ENCODE measurements at places on chromosomes 5 and 9. TPM values are rescaled to one million over a fixed set of nuclear protein-coding genes. Genes with fewer than 3 reads are reported as not detected.

CDC37L1 gene
- 11.0 TPM for total RNA-seq

- DNase-seq: no peak
These were observed 25.9 kb downstream of the CD14 start for GRCh38 chr5:140607031-140607430.

DNA sequence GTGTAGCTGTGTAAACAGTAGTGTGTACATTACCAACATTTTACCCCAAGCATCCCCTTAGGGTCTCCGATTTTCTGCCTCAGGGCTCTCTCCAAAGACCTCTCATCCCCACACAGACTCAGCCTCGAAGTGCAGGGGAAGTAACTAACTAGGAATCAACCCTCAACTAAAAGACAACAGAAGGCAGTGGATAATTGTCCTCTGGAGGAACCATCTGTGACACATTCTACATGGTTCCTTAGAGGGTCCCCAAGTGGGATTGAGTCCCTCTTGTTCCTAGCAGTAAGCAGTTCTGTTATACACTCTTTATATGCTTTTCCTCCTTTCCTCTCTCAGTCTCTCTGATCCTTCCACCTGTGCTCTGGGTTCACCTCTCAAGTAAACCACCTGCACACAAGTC is 157.2 kb downstream of the SV2C start:
- DNase-seq: no peak

LECT2 gene
- total RNA-seq: not detected

DNA sequence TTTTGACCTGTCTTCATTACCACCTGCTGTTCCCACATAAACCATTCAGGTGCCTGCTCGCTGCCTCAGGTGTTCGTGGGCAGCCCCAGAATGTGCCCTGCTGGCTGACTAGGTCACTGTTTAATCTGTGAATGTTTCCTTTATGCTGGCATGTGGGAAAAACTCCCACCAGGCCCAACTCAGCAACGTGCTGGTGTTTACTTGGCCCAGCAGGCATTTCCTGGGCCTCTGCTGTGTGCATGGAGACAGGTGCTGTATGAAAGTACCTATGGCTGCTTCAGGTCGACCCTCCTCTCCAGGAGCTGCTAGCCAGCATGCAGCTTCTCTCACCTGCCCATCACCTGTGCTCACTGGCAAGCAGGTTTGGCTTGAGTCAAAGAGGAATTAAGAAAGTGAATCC is 65.8 kb downstream of the RAD23B start:
- no peak for DNase-seq

GRCh38 chr9:98381311-98382103 is 126.1 kb upstream of the TBC1D2 start:
- no peak for DNase-seq

CARTPT gene
- total RNA-seq: not detected

DNA sequence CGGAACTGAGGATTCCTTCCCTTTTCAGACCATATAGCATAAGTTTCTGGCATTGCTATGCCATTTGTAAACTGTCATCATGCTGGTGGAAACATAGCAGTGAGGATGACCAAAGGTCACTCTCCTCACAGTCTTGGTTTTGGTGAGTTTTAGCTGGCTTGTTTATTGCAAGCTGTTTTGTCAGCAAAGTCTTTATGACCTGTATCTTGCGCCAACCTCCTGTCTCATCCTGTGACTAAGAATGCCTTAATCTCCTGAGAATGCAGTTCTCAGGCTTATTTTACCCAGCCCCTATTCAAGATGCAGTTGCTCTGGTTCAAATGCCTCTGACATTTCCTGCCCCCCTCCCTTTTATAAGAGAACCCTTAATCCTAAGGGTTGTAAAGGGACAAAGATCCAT is 26.7 kb upstream of the GRIA1 start:
- DNase-seq: no peak

- DNase-seq: peak; percentile 41
These were observed 1.0 kb downstream of the KLF4 start for GRCh38 chr9:107488375-107489143.

GRCh38 chr5:113373426-113373825 is 61.4 kb downstream of the TSSK1B start:
- DNase-seq: no peak

GRCh38 chr9:68560071-68560844 is 19.6 kb upstream of the TMEM252 start:
- peak; percentile 70 for DNase-seq

- no peak for DNase-seq
These were observed 1.2 kb upstream of the TAL2 start for GRCh38 chr9:105661011-105661410.

- no peak for DNase-seq
These were observed 125.9 kb downstream of the APBA1 start for GRCh38 chr9:69546265-69546664.

SLC4A9 gene
- total RNA-seq: 0.56 TPM

DNA sequence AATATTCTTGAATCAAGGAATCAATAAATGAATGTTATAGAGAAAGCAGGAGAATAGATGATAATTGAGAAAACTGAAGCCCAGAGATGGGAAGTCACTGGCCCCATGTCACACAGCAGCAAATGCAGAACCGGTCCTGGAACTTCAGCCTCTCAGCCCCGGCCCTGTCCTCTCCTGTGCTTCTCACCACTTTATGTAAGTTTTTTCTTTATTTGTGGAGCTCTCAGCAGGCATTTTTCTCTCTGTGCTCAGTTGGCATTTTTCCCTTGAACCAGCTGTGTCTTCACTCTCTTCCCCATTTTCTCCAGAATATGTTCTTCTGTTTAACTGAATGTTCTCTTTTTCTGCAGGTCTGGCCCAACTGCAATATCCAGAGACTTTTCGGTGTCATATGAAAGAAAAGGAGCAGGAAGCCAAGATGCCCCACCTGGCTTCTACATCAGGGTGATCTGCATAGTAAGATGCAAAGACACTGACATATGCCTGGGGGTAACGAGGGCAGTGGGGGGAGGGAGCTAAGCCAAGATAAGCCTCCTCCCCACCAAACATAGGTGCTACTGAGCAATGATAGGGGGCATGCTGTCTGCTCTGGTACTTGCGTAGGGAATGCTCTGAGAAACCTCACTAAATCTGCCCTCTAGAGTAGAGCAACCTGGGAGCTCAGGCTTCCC is 12.8 kb upstream of the LCP2 start:
- DNase-seq: no peak

DNA sequence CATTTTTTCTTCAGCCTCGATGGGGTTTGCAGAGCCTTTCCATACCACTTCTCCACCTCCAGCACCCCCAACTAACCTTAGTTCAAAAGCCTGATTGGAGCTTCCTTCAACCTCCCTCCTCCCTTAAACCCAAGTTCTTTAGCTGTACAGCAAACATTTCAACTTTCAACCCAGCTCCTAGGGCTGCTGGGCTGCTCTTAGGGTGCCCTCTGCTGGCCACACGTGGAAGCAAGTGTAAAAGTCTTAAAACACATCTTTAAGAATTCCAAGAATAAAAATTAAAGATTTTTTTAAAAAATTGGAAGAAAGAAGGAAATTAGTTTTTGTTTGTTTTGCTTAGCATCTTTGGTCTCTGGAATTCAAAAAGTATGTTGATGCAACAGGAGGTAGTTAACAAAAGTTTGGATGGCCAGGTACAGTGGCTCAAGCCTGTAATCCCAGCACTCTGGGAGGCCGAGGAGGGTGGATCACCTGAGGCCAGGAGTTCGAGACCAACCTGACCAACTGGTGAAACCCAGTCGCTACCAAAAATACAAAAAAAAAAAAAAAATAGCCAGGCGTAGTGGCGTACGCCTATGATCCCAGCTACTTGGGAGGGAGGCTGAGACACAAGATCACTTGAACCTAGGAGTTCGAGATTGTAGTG is 15.5 kb upstream of the HSD17B3 start:
- DNase-seq: peak; percentile 59

GRCh38 chr9:28518439-28518838 is 945.2 kb upstream of the C9orf72 start:
- no peak for DNase-seq

GRCh38 chr9:95822583-95823431 is 52.7 kb upstream of the ERCC6L2 start:
- DNase-seq: peak; percentile 58

GRCh38 chr9:112149211-112149610 is 25.9 kb downstream of the SUSD1 start:
- DNase-seq: no peak

- DNase-seq: no peak
These were observed 77.3 kb downstream of the PAM start for GRCh38 chr5:102832445-102832844.

GRCh38 chr5:28517691-28518090 is 1479.3 kb upstream of the CDH9 start:
- no peak for DNase-seq

GRCh38 chr5:91103353-91104061 is 279.6 kb downstream of the ARRDC3 start:
- no peak for DNase-seq

- no peak for DNase-seq
These were observed 5.5 kb downstream of the MRNIP start for GRCh38 chr5:179852993-179853547.

DNA sequence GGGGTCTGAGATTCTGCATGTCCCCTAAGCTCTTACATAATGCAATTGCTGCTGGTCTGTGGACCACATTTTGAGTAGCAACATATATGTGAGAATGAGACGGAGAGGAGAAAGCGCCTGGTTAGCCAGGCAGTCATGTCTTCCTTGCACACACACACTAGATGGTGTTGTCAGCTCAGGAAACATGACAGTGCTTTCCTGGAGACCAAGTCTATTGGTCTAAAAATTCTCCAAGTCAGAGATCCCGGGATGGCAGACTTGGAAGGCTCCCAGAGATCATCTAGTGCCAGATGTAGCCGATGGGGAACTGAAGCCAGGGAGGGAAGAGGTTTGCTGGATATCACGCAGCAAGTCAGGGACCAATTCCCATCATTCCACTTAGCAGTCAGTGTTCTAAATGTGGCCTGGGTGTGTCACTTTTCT is 53.4 kb downstream of the GALNT12 start:
- no peak for DNase-seq

DNA sequence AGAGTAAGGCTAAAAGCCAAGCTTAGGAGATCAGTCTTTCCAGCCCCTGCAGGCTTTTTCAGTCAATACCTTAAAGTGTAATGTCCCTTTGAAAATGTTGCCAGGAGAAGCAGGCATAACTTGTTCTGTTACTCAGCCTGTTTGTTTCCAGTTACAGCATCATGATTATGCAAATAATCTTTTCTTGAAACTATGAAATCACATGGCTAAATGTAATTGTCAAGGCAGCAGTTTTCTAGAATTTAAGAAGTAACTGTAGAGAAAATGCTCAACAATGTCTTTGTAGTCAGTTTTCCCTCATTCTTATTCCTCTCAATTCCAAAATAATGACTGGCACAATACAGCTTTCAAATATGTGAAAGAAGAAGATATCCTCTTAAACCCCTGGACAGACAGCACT is 1.9 kb upstream of the GPR107 start:
- no peak for DNase-seq

DNA sequence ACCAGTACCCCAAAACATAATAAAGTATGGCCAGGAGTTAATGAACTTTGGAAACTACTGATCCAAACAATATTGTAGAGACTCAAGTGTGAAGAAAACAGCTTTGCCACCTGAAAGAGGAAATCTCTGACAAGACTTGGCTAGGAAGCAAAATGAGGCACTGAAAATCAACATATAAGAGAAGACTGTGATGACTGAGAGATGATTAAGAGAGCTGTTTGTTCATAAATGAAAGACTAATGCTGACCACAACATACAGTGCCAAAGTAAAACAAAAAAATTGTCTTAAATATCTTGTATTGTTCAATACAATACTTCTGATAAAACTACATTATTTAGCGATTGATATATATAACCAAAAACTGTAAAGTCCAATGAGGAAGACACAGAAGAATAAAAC is 7.2 kb downstream of the RC3H2 start:
- no peak for DNase-seq

GRCh38 chr9:69326261-69326660 is 1.2 kb downstream of the ENTREP1 start:
- no peak for DNase-seq

- DNase-seq: no peak
These were observed 788.9 kb upstream of the GRAMD2B start for GRCh38 chr5:125634216-125634835.

DNA sequence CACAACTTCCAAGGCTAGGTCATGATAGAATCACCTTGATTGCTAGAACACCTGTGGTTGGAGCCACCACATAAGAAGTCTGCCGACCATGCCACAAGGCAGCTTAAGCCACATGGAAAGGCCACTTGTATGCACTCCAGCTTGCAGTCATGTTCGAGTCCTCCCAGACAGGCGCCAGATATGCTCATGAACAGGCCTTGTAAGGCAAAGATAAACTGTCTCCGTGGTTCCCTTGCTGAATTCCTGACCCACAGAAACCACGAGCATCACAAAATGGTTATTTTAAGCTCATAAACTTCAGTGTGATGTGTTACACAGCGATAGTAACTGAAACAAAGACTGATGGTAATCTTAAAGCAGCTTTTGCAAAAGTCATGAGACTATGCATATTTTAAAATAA is 188.4 kb upstream of the DAPK1 start:
- no peak for DNase-seq

GRCh38 chr9:109013679-109014607 is 644 bp upstream of the CTNNAL1 start:
- peak; percentile 3 for DNase-seq

DNA sequence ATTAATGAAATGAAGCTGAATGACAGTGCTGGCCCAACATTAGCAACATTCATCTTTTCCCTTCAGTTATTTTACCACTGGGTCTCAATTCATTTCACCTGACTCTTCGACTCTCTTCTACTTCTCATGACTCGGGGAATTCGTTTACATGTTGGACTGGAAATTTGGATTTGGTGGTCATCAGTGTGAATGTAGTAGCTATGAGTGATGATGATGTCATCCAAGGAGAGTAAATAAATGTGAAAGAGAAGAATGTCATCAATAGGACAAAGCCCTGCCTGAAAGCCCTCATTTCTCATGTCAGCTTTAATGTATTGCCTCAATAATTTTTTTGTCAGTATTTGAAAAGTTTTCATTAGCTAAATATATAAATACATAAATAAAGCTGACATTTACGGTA is 21.9 kb upstream of the CFAP95 start:
- no peak for DNase-seq

GRCh38 chr9:112285056-112285455 is 48.4 kb downstream of the PTBP3 start:
- no peak for DNase-seq

FAM78A gene
- 38.0 TPM for total RNA-seq

NTNG2 gene
- 5.4 TPM for total RNA-seq

GRCh38 chr5:29079771-29080170 is 2041.4 kb upstream of the CDH9 start:
- no peak for DNase-seq

ATP10B gene
- not detected for total RNA-seq

DNA sequence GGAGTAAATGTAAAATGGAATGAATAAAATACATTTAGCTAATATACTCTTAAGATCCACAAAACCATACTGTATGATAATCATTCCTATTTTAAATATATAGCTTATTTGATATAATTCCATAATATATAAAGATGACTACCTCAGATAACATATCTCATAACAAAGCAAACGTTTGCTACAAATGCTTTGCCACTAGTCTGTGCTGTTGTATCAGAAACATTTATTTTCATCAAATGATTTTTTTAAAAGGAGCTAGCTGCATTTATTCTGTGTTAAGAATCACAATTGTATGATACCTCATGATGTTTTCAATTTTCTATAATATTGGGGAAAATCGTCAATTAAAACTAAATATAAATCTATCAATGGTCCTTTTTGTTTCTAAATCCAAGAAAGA is 567.2 kb downstream of the PTPRD start:
- DNase-seq: no peak

SOX30 gene
- 0.34 TPM for total RNA-seq

Data from activated T-cell treated with anti-CD3 and anti-CD28 coated beads, Interleukin-2, amount 50 U/mL, for 72 hours (primary cell).